ENCODE measurements at places on chromosomes 6 and 20. TPM values are rescaled to one million over a fixed set of nuclear protein-coding genes. Genes with fewer than 3 reads are reported as not detected.

DNA sequence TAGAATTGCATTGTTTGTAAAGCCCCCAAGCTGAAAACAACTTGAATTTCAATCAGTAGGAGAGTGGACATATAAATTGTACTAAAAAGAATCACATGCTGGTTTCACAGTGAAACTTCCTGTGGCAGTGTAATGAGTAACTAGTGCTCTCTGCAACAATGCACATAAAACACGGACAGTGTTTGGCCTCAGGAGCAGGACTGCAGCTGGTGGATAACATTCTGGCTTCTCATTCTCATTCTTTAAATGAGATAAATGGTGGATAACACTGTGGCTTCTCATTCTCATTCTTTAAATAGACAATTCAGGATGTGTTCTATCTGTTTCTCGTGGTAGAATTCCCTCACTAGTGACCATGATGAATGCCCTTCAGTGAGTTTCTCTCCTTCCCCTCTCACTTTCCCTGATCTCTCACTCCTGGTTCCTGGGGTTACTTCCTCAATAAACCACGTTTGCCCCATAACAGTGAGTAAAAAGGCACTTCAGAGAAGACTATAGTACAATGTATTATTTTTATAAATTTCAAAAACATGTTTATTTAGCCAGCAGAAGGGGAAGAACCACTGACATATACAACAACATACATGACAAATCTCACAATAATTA, 59.9 kb downstream of the SLC22A2 start:
- no peak for DNase-seq

DNA sequence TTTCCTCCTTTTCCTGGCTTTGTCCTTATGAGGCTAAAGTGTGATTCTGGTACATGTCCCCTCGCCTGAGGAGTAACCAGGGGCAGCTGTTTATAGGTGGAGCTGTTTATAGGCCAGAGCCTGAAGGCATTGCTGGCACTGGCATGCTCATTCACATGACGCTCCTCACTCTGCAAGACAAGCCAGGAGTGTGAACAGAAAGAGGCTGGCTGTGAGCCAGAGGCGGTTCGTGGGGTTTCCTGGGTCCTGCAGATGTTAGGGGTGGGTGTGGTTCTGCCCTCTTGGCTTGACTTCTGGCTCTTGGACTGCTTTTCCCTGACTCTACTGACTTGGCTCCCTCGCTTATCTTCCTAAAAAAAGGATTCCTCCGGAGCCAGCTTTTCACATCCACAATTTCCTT, 12.8 kb upstream of the MDFI start:
- DNase-seq = no peak

DNA sequence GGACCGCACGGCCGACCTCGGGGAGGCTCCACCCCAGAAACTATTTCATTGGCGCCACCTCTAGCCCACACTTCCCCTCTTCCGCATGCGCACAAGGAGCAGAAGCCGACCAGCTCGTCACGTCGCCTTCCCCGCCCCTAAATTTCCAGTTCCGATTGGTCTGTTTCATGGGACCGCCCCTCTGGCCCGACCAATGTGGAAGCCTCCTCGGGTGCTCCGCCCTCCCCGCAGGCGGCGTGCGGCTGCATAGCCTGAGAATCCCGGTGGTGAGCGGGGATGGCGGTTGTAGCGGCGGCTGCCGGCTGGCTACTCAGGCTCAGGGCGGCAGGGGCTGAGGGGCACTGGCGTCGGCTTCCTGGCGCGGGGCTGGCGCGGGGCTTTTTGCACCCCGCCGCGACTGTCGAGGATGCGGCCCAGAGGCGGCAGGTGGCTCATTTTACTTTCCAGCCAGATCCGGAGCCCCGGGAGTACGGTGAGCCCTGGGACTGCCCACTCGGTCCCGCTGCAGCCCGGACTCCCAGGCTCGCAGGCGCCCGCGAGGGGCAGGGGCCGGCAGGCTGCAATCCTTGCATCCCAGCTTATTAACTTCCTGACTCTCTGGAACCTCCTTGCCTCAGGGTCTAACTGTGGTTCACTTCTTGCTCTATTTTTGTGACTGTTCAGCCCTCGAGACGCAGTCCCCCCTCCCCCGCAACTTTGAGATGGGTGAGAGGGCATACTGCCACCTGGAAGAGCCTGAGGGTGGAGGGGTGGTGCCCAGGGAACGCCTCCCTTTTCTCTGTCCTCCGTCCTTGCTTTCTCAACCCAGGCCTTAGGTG, at the start of gene BCKDHB:
Gene BCKDHB (plus strand): TSS at position 254 of the 818 bp plus-strand sequence. CDS start 23 bp downstream, at position 277.
- DNase-seq = peak; percentile 96

- DNase-seq = no peak
These were observed 368.5 kb upstream of the SYNCRIP start for GRCh38 chr6:86010915-86011786.

DNA sequence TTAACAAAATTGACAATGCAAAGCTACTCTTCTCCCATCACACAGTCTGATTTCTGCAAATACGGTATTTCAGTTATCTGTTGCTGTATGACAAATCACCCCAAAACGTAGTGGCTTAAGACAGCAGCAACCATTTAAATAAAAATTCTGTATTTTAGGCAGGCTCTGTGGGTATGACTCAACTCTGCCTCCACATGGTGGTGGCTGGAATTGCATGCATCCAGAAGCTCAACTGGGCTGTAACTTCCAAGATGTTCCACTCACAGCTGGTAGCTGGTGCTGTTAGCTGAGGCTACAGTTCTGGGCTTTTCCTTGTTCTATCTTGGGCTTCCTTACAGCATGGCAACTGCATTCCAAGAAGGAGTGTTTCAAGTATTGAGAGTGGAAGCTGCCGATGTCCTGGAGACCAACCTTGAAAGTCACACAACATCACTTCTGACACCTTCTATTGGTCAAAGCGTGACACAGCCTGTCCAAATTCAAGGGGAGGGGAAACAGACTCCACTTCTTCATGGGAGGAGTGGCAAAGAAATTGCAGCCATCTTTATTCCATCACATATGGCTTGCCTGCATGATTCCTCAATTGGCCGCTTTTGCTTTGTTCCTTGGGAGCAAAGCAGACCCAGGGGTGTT, 39.7 kb upstream of the TULP1 start:
- DNase-seq = peak; percentile 27

ZNF184 gene
- total RNA-seq = 10.2 TPM

MCCD1 gene
- total RNA-seq = not detected

DNA sequence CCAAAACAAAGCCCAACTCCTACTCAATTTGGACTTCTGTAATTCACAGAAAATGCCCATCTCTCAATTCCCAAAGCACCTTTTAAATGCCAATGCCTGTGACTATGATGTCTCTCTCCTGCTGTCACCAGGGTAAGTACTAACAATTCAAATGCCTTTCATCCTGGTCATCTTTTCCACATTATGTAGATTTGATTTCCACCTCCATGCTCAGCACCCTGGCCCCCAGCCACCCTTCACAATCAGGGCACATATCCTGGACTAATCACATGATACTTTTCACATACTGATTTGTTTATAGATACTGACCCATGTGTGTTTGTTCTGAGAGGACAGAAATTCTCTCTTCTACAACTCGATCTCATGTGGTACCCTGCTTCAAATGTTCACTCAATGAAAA, 236.3 kb downstream of the PTPRK start:
- DNase-seq = no peak

DNA sequence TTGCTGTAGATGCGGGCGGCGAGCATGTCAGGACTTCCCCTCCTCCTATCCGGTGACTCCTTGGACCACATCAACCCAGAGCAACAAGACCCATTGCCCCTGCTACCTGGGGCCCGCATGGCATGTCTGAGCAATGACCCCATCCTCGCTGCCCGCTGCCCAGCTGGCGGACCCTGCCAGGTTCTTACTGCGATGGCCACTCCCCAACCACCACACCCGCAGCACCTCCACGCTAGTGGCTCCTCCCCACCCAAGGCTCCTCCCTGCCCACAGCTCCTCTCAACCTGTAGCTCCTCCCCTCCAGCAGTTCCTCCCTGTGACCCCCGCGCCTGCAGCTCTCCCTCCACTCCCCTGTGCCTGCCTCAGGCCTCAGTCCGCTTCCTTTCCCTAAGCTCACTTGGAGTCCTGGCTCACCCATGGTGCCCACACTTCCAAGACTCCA, 17.6 kb upstream of the SERPINB9 start:
- no peak for DNase-seq

DNA sequence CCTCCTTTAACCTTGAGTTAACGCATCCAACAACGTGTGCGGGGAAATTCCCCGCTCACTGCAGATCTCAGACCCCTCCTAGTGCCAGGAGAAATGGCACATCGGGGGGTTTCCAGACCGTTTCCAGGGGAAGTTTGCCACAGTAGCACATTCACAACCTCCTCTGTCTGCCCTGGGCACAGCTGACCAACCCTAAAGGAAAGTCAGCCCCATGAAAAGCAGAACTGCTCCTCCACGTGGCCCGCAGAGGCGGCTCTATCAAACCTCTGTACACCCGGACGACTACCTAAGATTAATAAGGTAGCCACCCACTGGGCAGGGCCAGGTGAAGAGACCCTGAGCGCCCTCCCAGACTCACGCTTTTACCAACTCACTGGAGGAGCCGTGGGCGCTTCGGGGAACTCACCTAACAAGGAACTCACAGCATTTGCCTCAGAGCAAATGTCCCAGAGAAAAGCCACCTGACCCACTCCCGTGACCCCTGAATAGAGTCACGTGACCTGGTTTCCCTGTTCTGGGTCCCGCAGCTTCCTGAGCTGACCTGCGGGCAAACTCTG, 93.1 kb downstream of the PRND start:
- DNase-seq = no peak

- peak; percentile 68 for DNase-seq
These were observed 47.2 kb downstream of the FOXF2 start for GRCh38 chr6:1436334-1437306.

ZNF311 gene
- total RNA-seq = 1.2 TPM

ARMC12 gene
- total RNA-seq = 0.33 TPM

PLG gene
- not detected for total RNA-seq

DNA sequence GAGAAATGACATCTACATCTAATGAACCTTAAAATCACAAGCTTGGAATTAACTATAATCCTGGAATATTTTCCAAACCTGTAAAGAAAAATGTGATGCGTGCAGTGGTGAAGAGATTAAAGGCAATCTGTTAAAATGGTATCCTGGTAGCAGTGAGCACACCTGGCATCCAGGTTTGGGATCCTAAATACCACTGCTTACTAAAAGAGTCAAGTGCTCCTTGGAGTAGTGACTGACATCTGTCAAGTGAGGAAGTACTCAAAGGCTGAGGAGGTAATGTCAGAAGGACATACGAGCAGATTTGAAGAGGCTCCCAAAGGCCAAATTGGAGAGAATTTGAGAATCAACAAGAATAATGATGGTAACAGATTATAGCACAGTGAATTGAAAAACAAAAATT, 32.8 kb downstream of the PCMT1 start:
- DNase-seq = no peak

- no peak for DNase-seq
These were observed 45.1 kb upstream of the DSP start for GRCh38 chr6:7496266-7496875.

SPEF1 gene
- total RNA-seq = not detected

HDGFL1 gene
- total RNA-seq = not detected

DNA sequence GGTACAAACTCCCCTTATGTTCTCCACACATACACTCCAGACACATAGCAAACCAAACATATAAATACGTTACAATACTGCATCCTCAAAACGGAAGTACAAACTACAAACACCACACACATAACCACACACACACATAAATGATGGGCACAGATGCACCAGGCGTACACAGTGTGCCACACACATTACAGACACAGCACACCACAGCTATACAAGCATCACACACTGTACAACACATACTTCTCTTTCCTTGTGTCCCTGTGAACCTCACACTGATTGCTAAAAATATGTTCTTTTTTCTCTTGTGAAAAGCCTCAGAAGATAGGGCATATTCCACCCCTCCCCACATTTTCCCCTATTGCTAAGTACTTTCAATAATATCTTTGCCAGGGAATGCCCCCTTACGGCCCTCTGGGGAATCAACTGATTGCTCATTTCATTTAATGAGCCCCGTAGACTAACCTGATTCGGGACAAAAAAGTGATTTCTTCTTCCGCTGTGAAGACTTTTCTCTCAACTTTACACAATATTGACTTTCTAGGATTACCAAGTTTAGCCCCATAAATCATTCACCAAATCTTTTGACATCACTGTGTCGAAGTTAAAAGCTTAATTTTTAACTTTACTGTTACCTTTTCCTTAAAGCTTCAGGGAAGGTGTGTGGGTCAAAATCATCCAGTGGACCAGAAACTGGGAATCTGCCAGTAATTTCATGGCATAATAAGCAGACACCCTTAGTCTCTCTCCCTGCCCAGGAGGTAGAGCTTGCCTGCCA, at the start of gene SLC17A1:
Gene SLC17A1 (minus strand): TSS at position 521 of the 775 bp plus-strand sequence. CDS start 1,495 bp downstream, outside the sequence.
- no peak for DNase-seq

PAK5 gene
- total RNA-seq = 0.21 TPM

DNA sequence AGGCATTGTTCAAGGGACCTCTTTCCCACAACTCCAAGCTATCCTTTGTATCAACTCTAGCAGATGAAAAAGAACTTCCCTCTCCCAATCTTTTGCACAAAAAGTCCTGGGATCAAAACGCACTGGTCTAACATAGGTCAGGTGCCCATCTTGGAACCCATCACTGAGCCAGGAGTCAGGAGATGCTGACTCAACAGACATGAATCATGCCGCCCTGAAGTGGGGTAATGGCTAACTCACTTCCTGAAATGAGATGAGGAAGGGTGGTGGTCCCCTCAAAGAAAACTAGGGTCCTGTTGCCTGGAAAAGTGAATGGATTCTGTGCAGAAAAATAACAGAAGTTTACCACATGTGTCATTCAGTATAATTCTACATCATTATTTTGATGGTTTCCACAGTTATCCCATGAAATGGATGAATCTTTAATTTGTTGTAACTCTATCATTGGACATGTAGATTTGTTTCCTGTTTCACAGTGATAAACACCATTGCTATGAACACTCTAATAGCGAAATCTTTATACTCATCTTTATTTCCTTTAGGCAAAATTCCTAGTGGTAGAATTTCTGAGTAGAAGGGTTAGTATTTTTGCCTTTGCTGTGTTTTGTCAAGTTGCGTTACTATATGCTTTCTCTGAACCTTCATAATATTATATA, 151.3 kb downstream of the SLC16A10 start:
- no peak for DNase-seq

- DNase-seq = no peak
These were observed 7.7 kb upstream of the HTR1B start for GRCh38 chr6:77470983-77471382.

CYP39A1 gene
- 23.3 TPM for total RNA-seq

- no peak for DNase-seq
These were observed 3.8 kb downstream of the COL21A1 start for GRCh38 chr6:56243518-56244070.

- DNase-seq = no peak
These were observed 703.7 kb downstream of the MAFB start for GRCh38 chr20:39985271-39985827.

PHF3 gene
- 25.5 TPM for total RNA-seq

PAX1 gene
- not detected for total RNA-seq

DST gene
- total RNA-seq = 69.5 TPM

- DNase-seq = no peak
These were observed 36.8 kb upstream of the CLIC5 start for GRCh38 chr6:46052479-46052878.

- DNase-seq = no peak
These were observed 207.2 kb downstream of the PHACTR1 start for GRCh38 chr6:12923644-12924235.

BTN1A1 gene
- not detected for total RNA-seq

All from H4 (cell line).